ENCODE measurements at places on chromosomes 7 and 10.

- no peak for DNase-seq
These were observed 178.2 kb upstream of the RHEB start for GRCh38 chr7:151697942-151698341.

DNA sequence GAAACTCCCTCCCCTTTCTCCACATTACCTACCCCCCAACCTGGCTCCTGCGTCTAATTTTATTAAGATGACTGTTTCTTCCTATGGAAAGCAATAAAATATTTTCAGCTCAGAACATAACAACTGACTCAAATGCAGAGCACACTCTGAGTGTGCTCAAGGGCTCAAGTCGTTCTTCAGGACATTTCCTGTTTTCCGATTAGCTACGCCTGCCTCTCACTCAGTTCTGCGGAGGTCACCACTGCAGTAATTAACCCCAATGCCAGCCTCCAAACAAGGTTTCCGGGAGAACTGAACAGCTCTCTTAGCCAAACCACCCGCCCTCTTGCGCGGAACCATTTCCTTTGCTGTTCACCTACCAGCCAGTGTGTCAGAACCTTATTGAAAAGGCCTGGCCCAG is 19.3 kb downstream of the MYOF start:
- no peak for DNase-seq

- no peak for DNase-seq
These were observed 26.6 kb downstream of the MKX start for GRCh38 chr10:27719052-27719451.

DNA sequence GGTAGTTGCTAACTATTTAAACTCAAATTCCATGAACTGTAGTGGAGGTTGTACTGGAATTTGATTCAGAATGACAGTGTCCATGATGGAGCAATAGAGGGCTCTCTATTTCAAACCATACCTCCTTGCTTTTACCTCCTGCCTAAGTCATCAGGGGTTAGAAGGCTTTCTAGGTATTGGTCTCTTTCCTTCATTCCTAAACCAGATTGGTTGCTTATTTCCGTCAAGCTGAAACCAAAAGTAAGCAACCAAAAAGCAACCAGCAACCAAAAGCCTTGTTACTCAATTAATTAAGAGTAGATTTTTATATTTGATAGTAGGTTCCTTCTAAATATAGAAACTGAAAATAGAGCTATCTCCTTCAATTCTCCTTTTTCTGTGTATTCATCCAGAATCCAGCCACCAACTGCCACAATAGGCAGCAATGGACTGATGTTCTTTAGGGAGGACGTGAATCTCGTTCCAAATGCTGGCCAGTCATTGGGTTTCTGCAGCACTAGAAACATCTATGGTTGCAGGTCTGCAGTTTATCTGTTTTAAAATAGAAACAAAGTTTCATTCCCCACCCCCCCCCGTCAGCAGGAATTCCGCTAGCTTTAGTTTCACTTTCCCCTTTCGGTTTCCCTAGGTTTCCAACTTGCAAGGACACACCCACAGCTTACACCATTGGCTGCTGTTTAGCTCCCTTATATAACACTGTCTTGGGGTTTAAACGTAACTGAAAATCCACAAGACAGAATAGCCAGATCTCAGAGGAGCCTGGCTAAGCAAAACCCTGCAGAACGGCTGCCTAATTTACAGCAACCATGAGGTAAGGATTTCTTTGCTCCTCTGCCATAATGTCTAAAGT is at the start of gene IFIT1:
IFIT1 (plus strand) TSS at position 717 of the 850 bp plus-strand sequence; CDS start at position 807, 90 bp downstream.
- peak; percentile 50 for DNase-seq

- DNase-seq, result no peak
These were observed 25.2 kb upstream of the ITGB1 start for GRCh38 chr10:32982911-32983909.

DNA sequence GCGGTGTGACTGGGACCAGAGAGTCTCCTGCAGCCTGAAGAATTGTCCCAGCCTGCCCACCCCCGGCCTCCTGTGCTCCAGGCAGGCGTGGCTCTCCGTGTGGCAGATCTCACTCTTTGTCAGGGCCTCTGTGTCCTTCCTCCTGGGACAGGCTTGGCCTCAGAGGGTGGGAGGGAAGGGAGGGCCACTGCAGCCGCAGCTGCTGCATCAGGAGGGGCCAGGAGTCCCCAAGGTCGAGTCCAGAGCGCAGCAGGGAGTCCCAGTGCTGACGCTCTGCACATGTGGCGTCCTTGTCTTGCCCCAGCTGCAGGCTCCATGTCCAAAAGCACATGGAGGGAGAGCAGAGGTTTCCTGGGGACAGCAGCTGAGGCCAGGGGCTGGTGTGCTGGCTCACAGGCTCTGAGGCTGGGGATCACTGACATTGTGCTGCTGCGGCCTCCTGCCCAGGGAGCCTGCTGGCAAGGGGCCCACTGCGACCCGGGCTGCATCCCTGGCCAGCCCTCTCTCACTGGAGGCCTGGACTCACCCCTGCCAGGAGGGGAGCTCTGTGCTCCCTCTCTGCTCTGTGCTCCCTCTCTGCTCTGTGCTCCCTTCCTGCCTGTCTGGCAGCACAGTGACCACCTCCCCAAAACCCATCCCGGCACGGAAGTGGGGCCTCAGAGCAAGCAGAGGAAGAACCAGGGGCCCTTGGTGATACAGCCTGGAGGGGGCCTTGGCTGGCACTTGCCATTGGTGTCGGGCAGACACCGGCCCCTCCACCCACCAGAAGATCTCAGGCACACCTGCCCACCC is 114.6 kb upstream of the RET start:
- no peak for DNase-seq

GRCh38 chr7:22348379-22348778 is 8.6 kb downstream of the RAPGEF5 start:
- no peak for DNase-seq

DNA sequence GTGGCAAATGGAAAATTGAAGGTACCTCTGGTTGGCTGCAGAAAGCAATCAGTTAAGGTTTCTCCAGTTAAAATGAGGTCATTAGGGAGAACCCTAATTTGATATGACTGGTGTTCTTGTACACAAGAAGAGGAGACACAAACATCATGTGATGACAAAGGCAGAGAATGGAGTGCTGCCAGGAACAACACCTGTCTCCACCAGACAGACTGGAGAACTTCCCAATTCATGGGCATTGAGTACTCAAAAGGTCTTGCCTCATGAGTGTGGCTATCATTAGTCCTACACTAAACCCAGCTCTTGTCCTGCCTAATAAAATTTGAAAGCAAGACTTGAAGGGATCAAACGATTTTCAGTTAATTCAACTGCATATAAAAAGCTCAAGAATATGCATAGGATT is 152.6 kb downstream of the PTPN20 start:
- no peak for DNase-seq

DNA sequence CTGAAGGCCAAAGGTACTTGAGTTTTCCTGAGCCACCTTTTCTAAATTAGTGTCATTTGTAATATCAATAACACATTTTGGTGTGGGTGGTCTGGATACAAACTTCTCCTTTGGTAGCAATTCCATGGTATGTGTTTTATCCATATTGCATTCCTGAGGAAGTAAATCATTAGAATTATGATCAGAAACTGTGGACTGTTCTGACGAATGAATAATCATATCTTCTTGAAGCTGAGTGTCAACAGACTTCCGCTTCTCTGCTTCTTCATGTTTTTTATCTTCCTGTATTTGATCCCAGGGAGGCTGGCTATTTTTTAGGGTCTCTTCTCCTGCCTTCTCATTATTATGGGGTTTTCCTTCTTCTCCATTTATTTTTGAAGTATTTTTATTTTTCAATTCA is 81.4 kb downstream of the NRBF2 start:
- no peak for DNase-seq

- DNase-seq, result no peak
These were observed 45.1 kb upstream of the CDK14 start for GRCh38 chr7:90551036-90551435.

DNA sequence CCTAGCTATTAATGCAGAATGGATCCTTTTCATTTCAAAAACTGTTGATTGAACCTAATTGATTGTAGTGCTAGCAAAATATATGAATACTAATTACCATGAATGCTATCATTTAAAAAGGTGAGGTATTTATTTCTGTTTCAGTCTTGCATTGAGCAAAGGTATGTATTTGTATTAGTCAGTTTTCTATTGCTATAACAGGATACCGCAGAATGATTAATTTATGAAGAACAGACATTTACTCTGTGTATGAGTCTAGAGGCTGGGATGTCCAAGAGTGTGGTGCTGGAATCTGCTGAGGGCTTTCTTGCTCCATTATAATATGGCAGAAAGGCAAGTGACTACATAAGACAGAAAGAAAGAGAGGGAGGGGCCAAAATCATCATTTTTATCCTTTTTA is 199.2 kb downstream of the KIF20B start:
- DNase-seq, result no peak

- no peak for DNase-seq
These were observed 203.5 kb downstream of the LRMDA start for GRCh38 chr10:75634947-75635346.

- no peak for DNase-seq
These were observed 527.0 kb downstream of the NEBL start for GRCh38 chr10:20369863-20370736.

- DNase-seq, result no peak
These were observed 13.6 kb upstream of the GPR37 start for GRCh38 chr7:124779194-124779593.

- no peak for DNase-seq
These were observed 99.0 kb downstream of the RAB18 start for GRCh38 chr10:27603104-27603503.

DNA sequence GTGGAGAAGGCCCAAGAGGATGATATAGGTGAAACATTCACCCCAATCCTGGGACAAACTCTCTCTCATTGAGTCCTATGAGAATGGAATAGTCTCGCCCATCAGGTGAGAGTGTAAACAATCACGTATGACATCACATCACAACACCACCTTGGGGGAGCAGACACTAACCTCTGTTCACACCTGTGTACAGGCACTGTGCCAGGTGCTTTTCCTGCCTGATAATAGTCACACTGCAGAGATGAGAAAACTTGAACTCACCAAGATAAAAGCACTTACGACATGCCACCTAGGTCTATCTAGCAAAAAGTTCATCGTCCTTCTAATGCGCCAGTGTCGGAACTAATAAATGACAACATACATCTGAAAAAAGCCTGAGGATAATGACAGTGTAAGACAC is 187.8 kb downstream of the FAM107B start:
- DNase-seq, result peak; percentile 89

GRCh38 chr7:150323682-150324372 is 482 bp upstream of the ACTR3C start:
- no peak for DNase-seq

DNA sequence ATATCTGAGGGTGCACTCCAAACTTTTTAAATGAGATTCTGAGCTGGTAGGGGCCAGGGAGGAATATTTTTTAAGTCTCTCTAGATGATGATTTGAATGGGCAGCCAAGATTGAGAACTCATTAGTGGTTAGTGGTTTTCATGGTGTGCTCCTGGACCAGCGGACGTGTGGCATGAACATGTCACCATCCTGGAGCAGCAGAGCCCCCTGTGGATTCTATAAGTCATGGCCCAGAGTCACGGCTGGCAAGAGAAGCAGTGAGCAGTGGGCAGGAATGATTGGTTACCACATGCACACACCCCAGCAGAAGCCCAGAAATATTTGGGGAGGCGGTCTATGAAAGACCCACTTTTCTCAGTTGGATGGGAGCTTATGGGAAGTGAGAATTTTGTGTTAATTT is 21.2 kb upstream of the UCN3 start:
- no peak for DNase-seq

GRCh38 chr7:111871283-111871682 is 309.0 kb upstream of the IMMP2L start:
- no peak for DNase-seq

DNA sequence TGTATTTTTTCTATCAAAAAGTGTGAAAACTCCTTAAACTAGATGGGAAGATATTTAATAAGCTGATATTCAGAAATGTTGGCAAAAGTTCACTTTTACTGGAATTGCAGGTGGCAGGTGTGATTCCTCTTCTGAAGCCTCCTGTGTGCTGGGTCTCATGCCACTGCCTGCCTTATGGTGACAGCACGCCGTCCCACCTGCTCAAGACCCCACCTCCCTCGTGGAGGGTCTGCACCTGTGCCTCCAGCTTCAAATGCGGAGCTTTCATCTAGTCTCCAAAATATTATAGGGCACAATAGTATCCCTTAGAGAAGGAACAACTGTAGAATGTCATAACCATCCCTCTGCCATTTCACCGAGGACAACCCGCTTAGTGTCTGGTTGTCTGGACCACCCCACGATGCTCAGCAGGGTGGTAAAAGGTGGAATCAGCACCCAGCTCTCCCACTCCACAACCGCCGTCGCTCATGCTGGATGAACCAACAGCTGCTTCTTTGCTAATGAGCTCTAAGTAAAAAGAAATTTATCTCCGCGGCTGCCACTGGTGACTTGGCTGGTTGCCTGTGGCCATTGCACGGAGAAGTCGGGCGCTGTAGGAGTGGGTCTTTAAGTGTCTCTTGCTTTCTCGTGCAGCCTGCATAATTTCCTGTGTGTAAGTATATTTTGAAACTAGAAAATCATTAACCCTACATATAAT is 119.3 kb upstream of the TCERG1L start:
- no peak for DNase-seq

GRCh38 chr7:134692344-134692705 is 45.7 kb downstream of the BPGM start:
- DNase-seq, result no peak

- no peak for DNase-seq
These were observed 9.8 kb downstream of the SLC13A4 start for GRCh38 chr7:135718219-135718618.

All from T follicular helper cell (primary cell).